Aorta (tissue), 5 donors: ENCODE measurements at places on chromosomes 7 and 10. TPM values are rescaled to one million over a fixed set of nuclear protein-coding genes. Genes with fewer than 3 reads are reported as not detected.

The OR2A1 gene
- 0.39 TPM for total RNA-seq

The CLDN3 gene
- not detected for total RNA-seq

The ASB15 gene
- not detected for total RNA-seq

The NRG3 gene
- total RNA-seq: 0.87 TPM

The ECHDC3 gene
- total RNA-seq: 7.3 TPM

The NUTM2E gene
- total RNA-seq: not detected

The CLDN4 gene
- total RNA-seq: 0.84 TPM

The FAM241B gene
- total RNA-seq: 10.6 TPM

The NKX1-2 gene
- total RNA-seq: not detected

The AKR1C2 gene
- total RNA-seq: 46.8 TPM

The ASAH2 gene
- 5.2 TPM for total RNA-seq

The COPS6 gene
- 81.0 TPM for total RNA-seq

The BTBD16 gene
- total RNA-seq: 1.2 TPM

The ADAP1 gene
- total RNA-seq: 10.8 TPM

The AKR1C4 gene
- total RNA-seq: not detected

The MET gene
- 24.6 TPM for total RNA-seq

The ADAMTS14 gene
- 0.62 TPM for total RNA-seq

The PKD2L1 gene
- total RNA-seq: 0.71 TPM

The LSM8 gene
- 31.3 TPM for total RNA-seq

The FKBP9 gene
- 193 TPM for total RNA-seq

The CPA5 gene
- not detected for total RNA-seq

The IGF2BP3 gene
- total RNA-seq: 1.6 TPM

The ZNRF2 gene
- total RNA-seq: 15.3 TPM

The VIPR2 gene
- total RNA-seq: 12.6 TPM

The FAM24B gene
- total RNA-seq: 1.2 TPM

The ATAD1 gene
- total RNA-seq: 39.5 TPM

The CPXM2 gene
- 116 TPM for total RNA-seq

The LBX1 gene
- total RNA-seq: not detected

The CYP3A4 gene
- not detected for total RNA-seq
